ENCODE measurements at places on chromosomes 4 and X. TPM values are rescaled to one million over a fixed set of nuclear protein-coding genes. Genes with fewer than 3 reads are reported as not detected.

DNA sequence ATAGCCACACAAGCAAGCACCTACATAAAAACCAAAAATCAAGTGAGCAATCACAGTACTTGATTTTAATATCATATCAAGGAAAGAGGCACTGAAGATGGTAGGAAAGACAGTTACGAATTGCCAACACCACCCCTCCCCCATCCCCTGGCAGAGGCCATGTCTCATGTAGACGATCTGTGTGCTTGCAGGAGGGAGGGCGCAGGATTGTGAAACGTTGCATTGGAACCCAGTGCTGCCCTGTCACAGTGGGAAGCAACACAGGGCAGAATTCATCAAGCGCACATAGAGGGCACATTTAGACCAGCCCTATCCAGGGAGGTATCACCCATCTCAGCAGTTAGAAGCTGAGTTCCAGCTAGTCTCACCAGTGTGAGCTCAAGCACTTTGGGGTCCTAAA, 359.8 kb downstream of the DMD start:
- no peak for DNase-seq

DNA sequence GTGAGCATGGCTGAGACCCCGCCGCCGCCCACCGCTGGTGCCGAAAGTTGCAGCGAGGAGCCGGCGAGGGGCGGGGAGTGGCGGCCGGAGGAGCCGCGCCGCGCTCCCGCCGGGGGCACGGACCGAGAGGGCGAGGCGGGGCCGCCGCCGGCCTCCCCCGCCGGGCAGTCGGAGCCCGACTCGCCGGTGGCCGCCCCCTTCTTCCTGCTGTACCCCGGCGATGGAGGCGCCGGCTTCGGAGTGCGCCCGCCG, 16.5 kb downstream of the UTP3 start:
- DNase-seq, result peak; percentile 34

DNA sequence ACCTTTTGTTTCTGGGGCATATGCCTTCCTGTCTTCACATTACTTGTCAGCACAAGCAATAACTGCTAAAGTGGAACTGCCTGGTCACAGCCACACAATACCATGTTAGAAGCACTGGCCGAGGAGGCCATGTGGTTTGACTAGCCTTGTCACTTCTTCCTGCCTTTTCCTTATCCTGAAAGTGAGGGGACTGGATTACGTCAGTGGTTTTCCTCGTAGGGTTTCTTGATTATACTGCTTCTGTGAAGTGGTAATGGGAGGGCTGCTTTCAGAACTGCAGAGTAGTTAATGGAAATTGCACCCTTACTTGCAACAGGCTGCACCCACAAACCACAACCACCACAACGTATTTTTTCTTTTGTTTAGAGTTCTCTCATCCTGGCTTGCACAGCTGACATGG, 26.6 kb downstream of the ZRSR2 start:
- no peak for DNase-seq

DNA sequence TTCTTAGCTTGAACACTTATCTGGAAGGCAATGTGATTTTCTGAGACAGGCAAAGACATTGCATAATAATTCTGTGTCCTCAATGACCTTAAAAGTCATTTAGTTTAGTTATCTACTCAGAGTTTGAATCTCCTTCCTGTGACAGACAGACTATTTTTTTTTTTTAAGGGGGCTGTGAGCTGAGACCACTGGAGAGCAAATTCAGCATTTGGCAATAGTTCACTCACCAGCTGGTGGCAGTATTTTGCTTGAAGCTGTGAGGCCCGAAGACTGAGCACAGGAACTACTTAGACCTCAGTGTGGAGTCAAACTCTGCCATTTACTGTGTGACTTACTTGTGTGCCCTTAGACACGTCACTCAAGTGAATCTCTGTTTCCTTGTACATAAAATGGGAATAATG, 22.9 kb upstream of the CPE start:
- no peak for DNase-seq

DNA sequence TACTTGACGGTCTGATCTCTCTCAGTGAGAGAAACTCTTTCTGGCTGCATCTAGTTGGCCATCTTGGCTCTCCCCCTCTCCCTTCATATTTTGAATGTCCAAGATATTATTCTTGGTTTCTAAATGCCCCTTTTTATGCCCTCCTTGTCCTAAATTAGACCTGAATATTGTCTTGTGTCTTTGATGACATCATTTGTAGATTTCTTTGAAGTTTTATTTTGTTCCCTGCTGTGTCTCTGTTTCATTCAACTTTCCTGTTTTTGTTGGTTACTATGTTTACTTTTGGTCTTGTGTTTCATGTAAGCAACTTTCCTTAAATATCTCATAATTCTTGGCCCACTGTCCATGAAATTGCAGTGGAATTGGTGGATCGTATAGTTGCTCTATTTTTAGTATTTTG, 46.1 kb upstream of the PASD1 start:
- no peak for DNase-seq

Gene PRDM5
- 38.0 TPM for polyA plus RNA-seq

Gene SLC10A6
- polyA plus RNA-seq, result 0.76 TPM

All from right lung (tissue), 10 donors.